ENCODE measurements at places on chromosomes 16 and 17. TPM values are rescaled to one million over a fixed set of nuclear protein-coding genes. Genes with fewer than 3 reads are reported as not detected.

The CHST4 gene
- not detected for total RNA-seq

The PDE6G gene
- total RNA-seq, result 0.49 TPM

- DNase-seq, result no peak
Measured at GRCh38 chr17:7072406-7072805, 7.6 kb downstream of the CLEC10A start.

The TBC1D3D gene
- total RNA-seq, result 2.3 TPM

The BIRC5 gene
- total RNA-seq, result 15.0 TPM

The SHISA9 gene
- total RNA-seq, result 0.10 TPM

GRCh38 chr17:29591146-29591736 lies 1.7 kb upstream of the ANKRD13B start:
- DNase-seq, result no peak

DNA sequence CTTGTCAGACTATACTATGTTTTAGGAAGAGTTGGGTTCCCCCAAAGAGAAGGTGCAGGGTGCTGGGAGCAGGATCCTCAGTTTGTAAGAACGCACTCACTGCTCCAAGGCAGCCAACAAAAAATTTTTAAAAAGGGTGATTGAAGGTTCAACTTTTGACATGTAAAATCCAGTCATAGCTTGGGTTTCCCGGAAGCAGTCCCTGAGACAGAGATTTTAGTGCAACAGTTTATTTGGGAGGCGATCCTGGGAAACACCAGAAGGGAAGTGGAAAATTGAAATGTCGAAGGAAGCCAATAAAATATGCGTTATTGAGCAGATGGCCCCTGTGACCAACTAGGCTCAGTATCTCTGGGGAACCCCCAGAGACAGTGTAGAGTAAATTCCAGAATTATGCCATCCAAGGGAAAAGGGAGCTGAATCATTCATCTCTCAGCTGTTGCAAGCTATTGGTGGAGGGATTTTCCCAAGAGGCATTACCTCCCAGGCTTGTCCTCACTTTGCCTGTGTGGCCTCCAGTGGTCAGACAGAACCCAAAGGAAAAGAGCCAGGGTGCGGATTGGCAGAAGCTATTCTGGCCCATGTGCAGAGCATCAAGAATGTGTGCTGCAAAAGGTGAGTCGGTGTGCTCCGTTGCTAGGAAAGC lies 72.9 kb downstream of the HS3ST3B1 start:
- no peak for DNase-seq

GRCh38 chr16:66475232-66475631 lies 48.1 kb downstream of the BEAN1 start:
- no peak for DNase-seq

DNA sequence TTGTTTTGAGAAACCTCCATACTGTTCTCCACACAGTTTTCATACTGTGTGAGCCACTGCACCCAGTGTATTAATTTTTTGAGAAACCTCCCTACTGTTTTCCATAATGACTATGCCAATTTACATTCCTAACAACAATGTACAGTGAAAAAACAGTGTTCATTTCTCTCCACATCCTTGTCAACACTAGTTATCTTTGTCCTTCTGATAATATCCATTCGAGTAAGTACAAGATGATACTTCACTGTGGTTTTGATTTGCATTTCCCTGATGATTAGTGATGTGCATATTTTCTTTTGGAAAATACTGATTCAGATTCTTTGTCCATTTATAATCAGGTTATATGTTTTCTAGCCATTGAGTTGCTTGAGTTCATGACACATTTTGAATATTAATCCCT lies 462.0 kb downstream of the CDH11 start:
- no peak for DNase-seq

DNA sequence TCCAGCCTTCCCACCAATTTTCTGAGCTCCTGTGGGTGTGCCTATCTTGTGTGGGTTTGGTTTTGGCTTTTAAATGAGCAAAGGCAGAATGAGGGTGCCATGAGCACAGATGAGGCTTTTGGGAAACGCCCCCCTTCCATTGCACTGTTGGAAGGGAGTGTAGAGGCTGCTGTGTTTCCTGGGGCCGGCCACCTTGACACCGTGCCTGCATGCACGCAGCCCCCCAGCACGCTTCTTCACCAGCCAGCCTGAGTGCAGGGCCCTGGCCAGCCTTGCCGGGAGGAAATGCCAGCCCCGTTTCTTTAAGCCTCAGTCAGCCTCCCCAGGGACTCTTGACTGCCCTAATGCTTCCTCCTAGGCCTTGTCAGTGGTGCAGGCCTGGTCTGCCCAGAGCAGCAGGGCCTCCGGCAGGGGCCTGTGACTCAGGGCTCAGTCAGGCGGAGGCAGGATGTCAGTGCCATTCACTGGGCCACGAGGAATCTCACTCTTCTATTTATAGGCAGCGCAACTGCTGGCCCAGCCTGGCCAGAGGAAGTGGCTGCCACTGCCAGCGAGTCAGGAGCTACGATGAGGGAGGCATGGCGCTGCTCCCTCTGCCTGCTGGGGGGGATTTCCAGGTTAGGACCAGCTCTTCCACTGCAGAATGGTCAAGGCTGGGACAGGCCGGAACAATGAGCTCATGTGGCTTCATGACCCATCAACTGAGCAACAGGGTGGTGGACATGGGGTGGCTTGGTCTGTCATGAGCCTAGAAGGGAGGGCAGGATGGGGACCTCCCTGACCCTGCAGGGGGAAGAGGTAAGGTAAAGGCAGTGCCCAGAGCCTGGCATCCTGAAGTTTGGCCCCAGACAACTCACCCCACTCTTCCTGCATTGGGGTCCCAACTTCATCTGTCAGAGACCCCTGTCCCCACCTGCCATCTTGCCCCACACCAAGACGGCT lies 205.2 kb downstream of the RAB11FIP4 start:
- DNase-seq, result peak; percentile 16

The CCL7 gene
- not detected for total RNA-seq

DNA sequence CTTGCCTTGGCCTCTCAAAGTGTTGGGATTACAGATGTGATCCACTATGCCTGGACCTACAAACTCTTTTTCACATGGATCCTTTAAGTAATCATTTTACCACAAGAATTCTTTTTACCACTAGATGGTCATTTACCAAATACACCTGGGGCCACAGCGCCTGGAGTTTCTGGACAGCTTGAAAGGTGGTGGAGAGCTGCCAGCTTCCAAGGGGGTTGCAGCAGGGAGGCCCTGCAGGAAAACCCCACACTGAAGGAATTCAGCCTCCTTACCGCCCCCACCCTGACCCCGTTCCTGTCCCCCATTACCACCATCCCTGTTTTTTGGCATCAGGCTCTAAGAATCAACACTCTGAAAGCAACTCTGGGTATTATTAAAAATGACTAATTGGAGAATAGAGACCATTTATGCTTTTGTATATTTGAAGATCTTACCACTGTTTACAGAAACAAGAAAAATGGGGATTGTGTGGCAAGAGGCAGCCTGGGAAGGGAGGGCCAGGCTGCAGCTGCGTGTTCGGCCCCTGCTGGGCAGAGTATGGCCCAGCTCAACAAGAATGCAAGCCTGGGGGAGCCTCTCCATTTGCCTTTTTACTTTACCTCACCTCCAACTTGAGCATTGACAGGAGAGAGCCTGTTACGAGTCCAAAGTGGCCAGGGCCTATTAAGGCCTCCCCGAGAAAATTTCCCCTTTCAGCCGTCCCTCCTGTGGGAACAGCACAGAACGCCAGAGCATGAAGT lies 209.9 kb downstream of the ZFHX3 start:
- no peak for DNase-seq

The KRTAP17-1 gene
- total RNA-seq, result 7.9 TPM

GRCh38 chr16:65306722-65307121 lies 184.9 kb upstream of the CDH11 start:
- DNase-seq, result no peak

GRCh38 chr16:35184356-35184870 lies 1725.0 kb downstream of the TP53TG3F start:
- DNase-seq, result no peak

The CPNE7 gene
- total RNA-seq, result 0.89 TPM

DNA sequence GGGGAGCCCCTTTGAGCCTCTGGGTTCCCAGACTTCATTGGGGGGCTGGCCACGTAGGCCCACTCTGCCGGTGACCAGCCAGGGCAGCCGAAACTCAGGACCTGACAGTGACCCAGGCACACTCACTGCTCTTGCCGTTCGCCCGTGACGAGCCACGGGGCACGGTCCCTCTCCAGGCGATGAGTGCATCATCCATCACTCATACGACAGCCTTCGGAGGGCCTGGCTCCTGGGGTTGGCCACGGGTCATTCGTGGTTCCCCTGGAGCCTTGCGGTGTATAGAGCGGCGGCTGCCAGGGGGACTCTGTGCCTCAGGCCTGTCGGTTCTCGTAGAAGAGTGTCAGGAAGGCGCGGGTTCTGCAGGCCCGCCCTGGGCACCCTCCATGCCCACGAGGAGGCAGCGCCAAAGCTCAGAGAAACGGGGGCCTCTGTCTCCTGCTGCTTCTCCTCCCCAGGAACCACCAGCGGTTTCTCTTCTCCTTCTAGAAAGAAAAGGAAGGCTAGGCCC lies 11.2 kb upstream of the NUDT16L1 start:
- no peak for DNase-seq

DNA sequence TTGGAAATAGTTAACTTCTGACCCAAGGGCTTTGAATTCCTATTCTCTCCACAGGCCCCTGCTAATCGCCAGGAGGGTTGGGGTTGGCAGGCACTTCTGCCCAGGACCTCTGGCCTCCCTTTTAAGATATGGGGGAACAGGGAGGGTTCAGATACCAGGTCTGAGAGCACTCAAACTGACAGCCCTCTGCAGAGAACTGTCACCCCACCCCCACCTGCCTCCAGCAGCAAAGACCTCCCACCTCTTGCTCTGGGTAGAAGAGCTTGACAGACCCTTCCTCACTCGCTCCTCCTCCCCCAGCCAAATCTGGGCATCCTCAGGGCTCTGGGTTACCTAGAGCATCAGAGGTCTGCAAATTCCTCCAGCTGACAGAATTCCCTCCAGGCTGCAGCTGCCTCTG lies 11.6 kb downstream of the CDH3 start:
- no peak for DNase-seq

- no peak for DNase-seq
Measured at GRCh38 chr17:78654325-78654724, 77.1 kb upstream of the DNAH17 start.

- DNase-seq, result no peak
Measured at GRCh38 chr16:73610605-73611156, 562.8 kb upstream of the ZFHX3 start.

- DNase-seq, result no peak
Measured at GRCh38 chr16:27244363-27244755, 24.2 kb downstream of the NSMCE1 start.

- DNase-seq, result no peak
Measured at GRCh38 chr16:2675714-2676113, 6.6 kb upstream of the KCTD5 start.

The FSCN2 gene
- 0.99 TPM for total RNA-seq

DNA sequence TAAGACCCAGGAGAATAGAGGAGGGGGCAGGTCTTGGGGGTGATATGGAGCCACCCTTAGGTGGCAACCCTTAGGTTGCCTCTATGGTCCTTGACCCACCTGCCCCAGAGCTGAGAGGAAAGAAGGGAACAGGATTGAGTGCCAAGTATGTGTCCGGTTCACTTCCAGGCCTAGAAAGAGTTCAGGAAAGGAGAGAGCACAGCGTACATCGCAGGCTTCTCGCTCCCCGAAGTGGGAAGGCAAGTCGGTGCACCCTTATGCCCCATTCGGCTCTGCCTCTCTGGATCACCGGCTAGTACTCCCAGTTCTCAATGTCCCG lies 631 bp downstream of the SP6 start:
- no peak for DNase-seq

DNA sequence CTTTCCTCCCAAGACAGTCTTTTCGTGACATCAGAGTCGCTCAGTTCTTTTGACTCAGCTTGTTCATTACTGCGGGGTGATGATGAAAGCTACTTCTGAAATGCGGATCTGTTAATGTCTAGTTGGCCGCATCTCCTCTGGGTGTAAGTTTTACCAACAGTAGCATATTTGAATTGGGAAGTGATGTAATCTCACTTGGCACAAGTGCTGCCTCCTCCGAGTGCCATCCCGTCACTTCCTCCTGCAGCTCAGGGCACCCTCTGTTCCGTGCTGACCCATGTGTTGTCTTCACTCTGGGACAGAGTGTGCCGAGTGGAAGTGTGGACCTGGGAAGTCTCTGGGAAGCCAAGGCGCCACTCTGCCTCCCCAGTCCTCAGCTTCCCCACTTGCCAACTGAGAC lies 8.9 kb downstream of the ADAD2 start:
- DNase-seq, result no peak

DNA sequence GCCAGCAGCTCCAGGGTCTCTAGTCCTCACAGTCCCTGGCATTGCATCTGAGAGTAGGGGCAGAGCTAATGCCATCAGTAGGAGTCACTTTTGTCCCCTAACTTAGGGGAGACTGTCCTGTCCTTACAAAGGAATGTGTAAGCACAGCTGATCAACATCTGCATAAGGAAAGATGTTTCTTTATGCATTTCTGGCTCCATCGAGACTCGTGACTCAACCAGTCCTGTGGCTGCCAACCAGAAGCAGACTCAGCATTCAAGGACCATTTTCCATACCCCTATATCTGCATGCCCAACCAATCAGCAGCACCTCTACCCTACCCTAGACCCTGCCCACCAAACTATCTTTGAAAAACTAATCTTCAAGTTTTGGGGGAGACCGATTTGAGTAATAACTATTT lies 8.2 kb upstream of the MPP2 start:
- no peak for DNase-seq

DNA sequence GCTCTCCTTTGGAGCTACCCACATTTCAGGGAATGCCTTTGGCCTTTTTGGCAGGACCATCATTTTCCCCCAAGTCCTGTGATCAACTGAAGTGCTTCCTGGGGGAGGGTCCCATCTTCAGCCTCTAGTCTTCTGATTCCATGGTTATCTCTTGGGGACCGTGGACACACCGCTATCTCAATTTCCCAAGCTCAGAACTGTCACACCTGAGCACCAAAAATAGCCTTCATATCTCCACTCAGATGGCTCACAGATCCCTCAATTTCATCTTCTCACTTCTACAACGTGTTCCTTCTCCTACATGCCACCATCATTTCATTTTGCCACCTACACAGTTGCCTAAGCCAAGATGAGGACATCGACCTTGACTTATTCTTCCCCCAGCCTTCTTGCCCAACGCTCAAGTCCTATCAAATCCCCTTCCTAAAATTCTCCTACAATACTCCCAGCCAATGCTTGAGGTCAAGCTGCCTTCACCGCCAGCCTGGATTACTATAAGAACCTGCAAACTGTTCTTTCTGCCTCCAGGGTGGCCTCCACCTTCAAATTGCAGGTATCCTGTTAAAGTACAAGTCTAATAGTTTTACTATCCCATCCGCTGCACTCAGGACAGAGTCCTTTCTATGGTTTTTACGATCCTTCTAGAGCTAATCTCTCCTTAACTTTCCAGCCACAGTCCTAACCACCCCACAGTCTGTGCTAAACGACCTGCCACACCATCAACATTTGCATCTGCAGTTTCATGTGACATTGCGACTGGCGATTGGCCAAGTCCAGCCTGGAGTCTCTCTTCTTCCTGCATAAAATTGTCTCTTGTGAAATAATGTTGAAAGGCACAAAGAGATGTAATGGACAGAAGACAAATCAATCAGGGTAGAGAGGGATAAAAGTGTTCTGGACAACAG lies 6.2 kb downstream of the ATP6V0D1 start:
- DNase-seq, result no peak

GRCh38 chr17:4100883-4101756 lies 41.7 kb downstream of the ZZEF1 start:
- no peak for DNase-seq

GRCh38 chr17:21233581-21234347 lies 19.4 kb downstream of the NATD1 start:
- DNase-seq, result peak; percentile 42

The MPO gene
- 51.1 TPM for total RNA-seq

GRCh38 chr17:50511058-50511457 lies 2.8 kb downstream of the MYCBPAP start:
- DNase-seq, result no peak
